ENCODE measurements at places on chromosomes 4 and X.
A peak's percentile ranks its signal among the peaks of the same experiment; 100 is the strongest.

GRCh38 chrX:111052478-111052877 lies 43.5 kb upstream of the PAK3 start:
- no peak for DNase-seq

DNA sequence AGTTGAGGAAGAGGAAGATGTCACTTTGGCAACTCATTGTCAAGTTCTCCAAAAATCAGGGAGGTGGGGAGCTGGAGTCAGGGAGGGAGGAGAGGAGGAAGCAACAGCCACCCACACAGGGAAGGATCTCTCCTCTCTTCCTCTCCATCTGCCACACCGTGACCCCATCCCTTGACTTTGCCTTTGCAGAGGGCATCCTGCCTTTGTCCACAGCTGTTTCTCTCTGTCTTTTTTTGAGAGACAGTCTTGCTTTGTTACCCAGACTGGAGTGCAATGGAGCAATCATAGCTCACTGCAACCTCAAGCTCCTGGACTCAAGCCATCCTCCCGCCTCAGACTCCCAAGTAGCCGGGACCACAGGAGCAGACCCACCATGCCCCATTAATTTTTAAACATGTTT lies 276.0 kb downstream of the SHOX start:
- DNase-seq = no peak

DNA sequence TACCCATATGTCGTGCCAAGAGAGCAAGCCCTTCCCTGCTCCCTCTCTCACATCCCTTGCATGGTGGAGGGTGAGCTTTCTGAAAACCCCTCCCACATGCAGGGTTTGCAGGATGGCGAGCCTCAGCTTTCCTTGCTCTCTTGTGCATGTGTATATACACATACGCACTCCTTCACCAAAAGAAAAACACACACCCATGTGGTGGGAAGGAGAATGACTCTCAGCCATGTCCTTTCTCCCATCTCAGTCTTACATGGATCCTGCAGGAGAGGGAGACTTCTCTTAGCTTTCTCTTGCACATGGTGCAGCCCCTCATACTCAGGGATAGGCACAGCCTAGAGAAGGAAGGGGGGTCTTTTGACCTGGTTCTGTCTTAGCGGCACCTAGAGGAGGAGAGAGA lies 81.1 kb downstream of the CLCN5 start:
- no peak for DNase-seq

DNA sequence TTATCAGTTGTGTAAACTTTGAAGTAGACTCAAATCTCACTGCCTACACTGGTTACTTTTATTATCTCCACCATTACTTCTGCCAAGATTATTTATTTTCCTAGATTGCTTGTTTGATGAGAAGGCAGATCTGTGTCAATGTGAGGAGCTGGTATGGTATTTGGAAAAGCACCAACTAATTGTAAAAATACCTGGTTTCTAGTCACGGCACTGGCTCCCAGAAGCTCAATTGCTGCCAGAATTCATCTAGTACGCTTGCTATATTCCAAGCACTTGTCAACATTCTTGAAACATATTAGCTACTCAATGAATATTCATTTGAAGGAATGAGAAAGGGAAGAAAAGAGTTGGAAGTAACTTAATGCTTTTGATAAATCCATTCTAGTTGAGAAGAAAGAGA lies 1376.8 kb upstream of the ADGRL3 start:
- DNase-seq = no peak

DNA sequence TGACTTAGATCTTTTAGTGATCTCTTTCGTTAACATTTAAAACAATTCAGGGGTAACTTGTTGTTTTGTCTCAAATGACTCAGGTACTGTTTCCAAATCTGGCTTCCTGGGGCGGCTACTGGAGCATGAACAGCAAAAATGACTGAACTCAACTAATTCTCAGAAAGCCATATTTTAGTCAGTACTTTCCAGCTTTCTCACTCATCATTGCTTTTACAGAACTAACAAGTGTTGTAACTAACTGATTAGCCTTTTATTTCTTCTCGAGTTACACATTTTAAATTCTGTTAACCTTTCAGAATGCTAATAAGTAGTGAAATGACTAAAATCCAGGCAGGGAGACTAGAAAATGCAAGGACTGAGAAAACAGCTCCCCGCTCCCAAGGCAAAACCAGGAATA lies 55.3 kb downstream of the JADE3 start:
- no peak for DNase-seq

GRCh38 chr4:83599183-83599582 lies 63.3 kb downstream of the GPAT3 start:
- DNase-seq = no peak

DNA sequence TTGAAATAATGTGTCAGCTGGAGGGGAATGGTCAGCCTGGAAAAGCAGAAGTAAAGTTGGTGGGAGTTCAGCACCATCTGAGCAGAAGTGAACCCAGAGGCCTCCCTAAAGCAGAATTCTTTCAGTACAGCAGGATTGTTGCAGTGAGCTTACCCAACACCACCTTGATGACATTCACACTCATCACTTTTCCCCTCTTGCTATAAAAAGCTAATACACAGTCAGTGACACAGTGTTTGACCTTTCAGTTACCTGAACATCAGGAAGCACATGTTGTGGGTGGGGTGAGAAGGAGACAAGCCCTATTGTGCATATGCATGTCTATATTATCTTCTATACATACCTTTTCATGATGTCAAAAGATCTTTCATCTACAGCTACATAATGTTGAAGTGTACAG lies 624.7 kb upstream of the ZFP42 start:
- DNase-seq = no peak

- DNase-seq = no peak
Measured at GRCh38 chr4:6920171-6920570, 10.5 kb downstream of the TBC1D14 start.

DNA sequence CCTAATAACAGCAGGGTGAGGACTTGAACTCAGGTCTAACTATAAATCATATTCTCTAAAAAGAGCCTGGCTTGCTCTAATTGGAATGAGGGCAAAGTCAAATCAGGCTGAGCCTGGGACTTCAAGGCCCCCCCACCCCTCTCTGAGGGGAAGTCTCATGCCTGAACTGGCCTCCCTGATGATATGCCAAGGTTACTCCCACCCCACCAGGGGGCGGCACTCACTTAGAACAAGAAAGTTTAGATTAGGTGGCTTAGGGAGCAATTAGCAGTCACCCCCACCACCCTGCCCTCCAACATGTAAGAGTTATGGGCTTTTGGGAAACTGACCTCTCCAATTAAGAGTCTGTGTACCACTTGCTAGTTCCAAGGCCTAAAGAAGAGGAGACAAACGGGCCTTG lies 2.7 kb downstream of the FOXO4 start:
- peak; percentile 75 for DNase-seq

GRCh38 chr4:149370785-149371420 lies 444.7 kb downstream of the IQCM start:
- DNase-seq = no peak

GRCh38 chrX:40784516-40785151 lies 49.3 kb upstream of the MED14 start:
- no peak for DNase-seq

- DNase-seq = no peak
Measured at GRCh38 chrX:25427873-25428555, 412.2 kb upstream of the ARX start.

GRCh38 chr4:39729557-39729956 lies 31.6 kb downstream of the UBE2K start:
- no peak for DNase-seq

GRCh38 chrX:45669715-45670340 lies 469.2 kb upstream of the DIPK2B start:
- DNase-seq = no peak

GRCh38 chrX:47643926-47644325 lies 6.4 kb downstream of the ELK1 start:
- DNase-seq = no peak

DNA sequence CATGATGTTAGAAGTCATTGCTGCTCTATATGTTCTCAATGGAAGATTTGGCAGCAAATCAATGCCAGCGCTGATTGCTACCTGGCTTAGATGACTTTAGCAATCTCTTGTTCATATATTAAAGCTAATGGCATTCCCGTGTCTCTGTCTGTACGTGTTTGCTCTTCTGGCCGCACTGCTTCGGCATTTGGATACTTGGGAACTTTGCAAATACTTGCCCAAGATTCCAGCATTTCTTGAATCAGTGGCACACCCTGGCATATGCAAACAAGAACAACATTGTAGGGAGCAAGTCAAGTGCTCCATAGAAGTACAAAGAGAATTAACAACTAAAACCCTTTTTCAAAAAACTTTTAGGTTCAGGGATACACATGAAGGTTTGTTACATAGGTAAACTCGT lies 128.9 kb upstream of the TMEM164 start:
- no peak for DNase-seq

- peak; percentile 3 for DNase-seq
Measured at GRCh38 chrX:47936224-47936939, 67.4 kb downstream of the ZNF182 start.

- no peak for DNase-seq
Measured at GRCh38 chr4:100826808-100827548, 309.2 kb upstream of the EMCN start.

- DNase-seq = no peak
Measured at GRCh38 chr4:163688856-163689255, 194.4 kb downstream of the TMA16 start.

GRCh38 chr4:16226816-16227461 lies 668 bp upstream of the TAPT1 start:
- peak; percentile 36 for DNase-seq

DNA sequence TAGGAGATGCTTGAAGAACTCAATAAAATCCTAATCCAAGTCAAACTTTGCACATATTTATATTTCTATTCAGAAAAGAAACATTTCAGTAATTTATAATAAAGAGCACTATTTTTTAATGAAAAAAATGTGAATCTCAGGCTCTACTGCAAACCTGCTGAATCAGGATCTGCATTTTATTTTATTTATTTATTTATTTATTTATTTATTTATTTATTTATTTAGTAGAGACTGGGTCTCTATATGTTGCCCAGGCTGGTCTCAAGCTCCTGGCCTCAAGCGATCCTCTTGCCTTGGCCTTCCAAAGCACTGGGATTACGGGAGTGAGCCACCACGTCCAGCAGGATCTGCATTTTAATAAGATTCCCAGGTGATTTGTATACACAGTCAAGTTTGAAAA lies 16.0 kb downstream of the SUPT20HL1 start:
- no peak for DNase-seq

DNA sequence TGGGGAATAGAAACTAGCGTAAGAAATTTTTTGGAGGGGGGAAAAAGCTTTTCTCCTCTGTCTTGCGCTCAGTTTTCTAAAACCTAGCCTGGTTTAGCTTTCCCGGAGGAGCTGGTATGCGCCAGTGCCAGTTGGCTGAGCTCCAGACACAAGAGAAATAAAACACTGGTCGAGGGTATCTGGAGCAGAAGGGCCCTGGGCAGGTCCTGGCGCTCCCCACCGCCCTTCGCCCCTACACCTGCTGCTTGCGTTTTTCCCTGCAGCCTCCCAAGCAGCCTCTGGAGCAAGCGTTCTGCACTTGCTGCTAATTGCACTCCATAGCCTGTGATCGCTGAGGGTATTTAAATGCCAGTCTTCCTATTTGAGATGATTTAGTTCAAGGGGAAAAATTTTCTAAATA lies 816 bp downstream of the EREG start:
- no peak for DNase-seq

DNA sequence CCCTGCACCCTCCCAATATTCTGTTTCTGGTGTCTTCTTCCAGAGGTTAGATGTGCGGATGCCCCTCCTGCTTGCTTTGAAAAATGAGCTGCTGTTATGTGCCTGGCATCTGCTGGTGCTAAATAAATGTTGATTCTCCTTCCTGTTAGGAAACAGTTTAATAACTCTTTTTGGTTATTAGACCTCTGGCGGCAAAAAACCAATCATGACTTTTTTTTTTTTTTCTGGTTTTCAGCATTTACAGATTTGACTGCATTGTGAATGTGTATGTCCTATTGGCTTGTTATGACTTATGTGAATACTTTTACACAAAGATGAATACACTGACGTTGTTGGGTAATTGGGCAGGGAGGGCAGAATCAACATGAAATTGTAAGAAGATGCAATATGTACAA lies 13.6 kb upstream of the TMEM156 start:
- no peak for DNase-seq

DNA sequence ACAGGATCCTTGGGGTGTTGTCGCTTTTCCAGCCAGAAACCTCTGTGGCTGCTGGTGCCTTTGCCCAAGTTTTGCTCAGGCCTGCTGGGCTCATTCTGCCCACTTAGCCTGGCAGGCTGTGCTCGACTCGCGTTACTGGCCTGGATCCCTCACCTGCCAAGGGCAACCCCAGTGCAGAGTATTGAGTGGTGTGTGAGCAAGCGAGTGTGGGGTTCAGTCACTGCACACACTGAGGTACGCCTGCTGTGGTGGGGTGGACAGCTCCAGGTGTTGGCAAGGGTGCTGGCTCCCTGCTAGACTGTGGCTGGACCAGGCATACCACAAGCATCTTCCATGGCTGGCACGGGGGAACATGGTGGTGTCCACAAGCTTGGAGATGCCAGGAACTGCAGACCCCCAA lies 22.6 kb downstream of the SPCS3 start:
- no peak for DNase-seq

DNA sequence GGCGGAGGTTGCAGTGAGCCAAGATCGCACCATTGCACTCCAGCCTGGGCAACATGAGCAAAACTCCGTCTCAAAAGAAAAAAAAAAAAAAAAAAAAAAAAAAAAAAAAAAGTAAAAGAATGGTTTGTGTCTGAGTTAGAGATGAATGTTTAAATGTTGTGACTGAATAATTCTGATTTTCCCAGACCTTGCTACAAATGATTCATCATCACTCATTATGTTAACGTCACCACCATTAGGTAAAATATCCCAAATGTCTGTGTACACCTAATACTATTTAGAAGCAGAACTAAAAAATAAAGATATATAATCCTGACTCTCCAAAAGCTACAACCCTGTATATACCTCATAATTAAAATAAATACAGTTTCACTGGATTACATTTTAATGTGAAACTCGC lies 70.8 kb downstream of the HHIP start:
- no peak for DNase-seq

DNA sequence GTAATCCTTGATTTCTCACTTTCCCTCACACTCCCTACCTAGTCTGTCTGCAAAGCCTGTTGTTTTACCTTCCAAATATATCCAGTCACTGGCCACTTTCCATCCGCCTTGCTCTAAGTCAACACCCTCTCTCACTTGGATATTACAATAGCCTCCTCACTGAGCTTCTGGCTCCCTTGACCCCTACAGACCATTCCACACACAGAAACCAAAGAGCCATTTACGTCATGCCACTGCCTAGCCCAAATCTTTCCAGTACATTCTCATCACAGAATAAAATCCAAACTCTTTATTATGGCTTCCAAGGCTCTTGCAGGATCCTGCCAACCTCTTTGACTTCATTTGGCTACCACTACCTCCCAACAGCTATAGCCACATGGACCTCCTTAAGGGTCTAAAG lies 25.7 kb upstream of the ARHGEF9 start:
- no peak for DNase-seq

GRCh38 chr4:159639671-159640323 lies 536.9 kb downstream of the RAPGEF2 start:
- DNase-seq = no peak

GRCh38 chr4:6929812-6930464 lies 20.3 kb downstream of the TBC1D14 start:
- no peak for DNase-seq

DNA sequence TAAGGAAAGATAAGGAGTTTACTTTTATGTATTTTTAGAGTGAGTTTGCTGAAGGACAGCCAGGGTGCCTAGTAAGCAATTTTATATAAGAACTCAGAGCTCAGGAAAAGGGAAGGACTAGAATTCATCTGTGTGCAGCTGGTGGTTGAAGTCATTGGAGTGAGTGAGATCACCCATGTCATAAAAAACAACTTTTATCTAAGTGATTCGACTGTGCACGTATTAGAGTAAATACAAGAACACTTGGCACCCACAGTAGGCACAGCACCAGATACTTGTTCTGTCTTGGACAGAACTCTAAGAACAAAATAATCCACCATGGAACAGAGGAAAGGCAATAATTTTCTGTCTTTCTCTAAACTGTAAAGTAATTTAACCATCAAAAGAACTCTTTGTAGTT lies 31.6 kb downstream of the SYNPO2 start:
- DNase-seq = no peak

Measured in stimulated activated CD4-positive, alpha-beta T cell treated with anti-CD3 and anti-CD28 coated beads, Interleukin-4, amount 100 ng/mL, for 4 hours (primary cell).